Tibial nerve (tissue), 4 donors: ENCODE measurements at places on chromosomes 1 and 21. TPM values are rescaled to one million over a fixed set of nuclear protein-coding genes. Genes with fewer than 3 reads are reported as not detected.

DNA sequence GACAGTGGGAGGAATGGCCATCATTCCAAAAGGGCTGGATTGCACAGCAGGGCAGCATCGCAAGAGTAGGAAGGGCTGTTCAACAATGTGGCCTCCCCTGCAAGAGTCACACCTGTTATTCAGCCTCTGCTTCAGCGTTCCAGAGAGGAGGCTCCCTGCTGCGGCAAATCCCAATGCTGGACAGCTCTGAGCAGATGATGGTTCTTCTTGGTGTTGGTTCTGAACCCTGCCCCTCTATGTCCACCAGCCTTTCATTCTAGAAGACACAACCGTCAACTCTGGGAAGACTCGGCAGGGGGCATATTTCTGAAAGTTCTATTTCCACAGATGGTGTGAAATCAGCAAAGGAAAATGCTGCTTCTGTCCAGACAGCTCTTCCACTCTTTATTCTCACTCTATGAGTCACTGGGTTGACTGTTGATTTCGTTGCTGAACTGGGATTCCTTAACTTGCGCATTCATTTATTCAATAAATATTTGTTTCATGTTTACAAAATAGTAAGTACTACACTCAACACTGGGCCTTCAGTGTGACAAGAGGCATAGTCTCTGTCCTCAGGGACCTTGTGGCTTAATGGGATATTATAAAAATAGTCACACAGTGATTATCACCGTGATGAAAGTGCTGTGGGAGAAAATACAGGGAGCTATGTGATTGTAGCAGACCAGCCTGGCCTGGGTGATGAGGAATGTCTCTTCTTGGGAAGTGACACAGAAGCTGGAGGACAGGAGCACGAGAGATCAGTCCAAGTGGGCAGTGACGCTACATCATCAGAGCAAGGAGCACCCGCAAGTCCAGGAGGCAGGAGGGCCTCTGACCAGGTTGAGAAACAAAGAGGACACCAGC is 260.3 kb downstream of the SIPA1L2 start:
- no peak for DNase-seq

PCP4 gene
- total RNA-seq, result not detected

- DNase-seq, result peak; percentile 20
Observed at GRCh38 chr1:20212685-20213331, 26.5 kb upstream of the PLA2G2C start.

DNA sequence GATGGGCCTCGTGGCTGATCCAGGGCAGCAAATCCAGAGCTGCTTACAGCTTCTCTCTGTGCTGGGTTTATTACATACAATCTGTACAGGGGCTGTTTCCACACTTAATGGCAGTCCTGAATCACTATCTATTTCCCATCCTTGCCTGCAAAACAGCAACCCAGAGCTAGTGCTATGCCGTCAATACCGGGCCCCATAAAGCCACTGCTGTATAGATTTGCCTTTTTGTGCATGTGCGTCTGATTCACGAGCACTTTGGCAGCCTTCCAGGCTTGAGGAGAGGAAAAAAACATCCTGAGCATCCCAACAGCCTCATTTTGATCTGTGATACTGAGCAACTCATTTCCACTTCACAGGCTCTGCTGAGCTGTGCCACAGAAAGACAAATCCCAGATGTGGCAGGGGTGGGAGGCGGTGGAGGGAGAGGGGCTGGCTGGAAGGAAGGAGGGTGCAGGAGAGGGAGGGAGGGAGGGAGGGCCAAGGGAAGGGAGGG is 65.2 kb upstream of the TARBP1 start:
- DNase-seq, result peak; percentile 82
